ENCODE measurements at places on chromosomes 12 and 14. TPM values are rescaled to one million over a fixed set of nuclear protein-coding genes. Genes with fewer than 3 reads are reported as not detected.

- H3K4me3 ChIP-seq: peak within 1 kb of the TSS; percentile 90
- H3K4me1 ChIP-seq: no peaks in the 10 kb centered on the region
- H3K36me3 ChIP-seq: no peaks in the 10 kb centered on the region
- H3K27ac ChIP-seq: peak within 1 kb of the TSS; percentile 85
Measured at GRCh38 chr12:7128681-7129286, at the start of gene RBP5. RBP5 (minus strand) TSS chr12:7128889; CDS start chr12:7128775, 114 bp downstream.

DNA sequence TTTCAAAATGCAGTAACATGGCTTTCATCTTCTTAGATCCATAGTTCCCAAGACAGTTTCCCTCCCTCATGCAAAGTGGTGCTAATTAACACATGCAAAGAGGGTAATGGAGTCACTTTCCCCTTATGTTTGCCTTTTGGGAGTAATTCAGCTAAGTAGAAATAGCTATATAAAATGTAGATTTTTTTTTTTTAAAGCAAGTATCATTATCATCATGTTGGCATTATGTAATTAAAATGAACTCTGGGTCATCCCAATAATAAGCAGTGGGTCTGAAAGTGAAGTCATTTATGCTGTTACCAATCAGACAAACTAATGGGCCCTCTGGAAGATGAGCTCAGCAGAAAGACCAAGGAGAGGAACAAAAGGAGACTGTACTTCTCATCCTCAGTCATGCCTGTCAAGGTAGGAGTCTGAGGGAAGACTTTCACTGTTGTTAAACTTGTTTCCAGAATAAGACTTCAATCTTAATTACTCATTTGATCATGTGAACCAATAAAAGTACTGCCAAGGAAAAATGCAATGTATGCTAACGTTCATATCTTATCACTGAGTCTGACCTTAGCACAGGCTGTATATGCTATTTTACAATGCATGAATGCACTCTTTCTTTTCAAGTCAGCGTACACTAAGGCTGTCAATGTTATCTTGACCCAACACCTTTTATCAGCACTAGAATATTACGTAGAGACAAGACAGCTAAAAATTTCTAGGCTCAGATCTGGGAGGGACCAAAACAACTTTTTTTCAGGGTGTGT is 26.8 kb downstream of the AREL1 start:
- no peaks in the 10 kb centered on the region for H3K4me1 ChIP-seq
- DNase-seq: no peak
- no peak overlapping the region for H3K4me3 ChIP-seq
- no peaks in the 10 kb centered on the region for H3K36me3 ChIP-seq
- H3K27ac ChIP-seq: no peak overlapping the region
- no peaks in the 10 kb centered on the region for H3K27me3 ChIP-seq

The PLEKHD1 gene
- total RNA-seq: under 0.01 TPM

The SIX4 gene
- total RNA-seq: 2.6 TPM

The C14orf180 gene
- total RNA-seq: 32.3 TPM

GRCh38 chr12:76383988-76384387 is 35.8 kb upstream of the BBS10 start:
- H3K4me1 ChIP-seq: no peaks in the 10 kb centered on the region
- no peaks in the 10 kb centered on the region for H3K36me3 ChIP-seq
- H3K27me3 ChIP-seq: no peaks in the 10 kb centered on the region

GRCh38 chr12:25271486-25272098 is 20.9 kb upstream of the KRAS start:
- no peaks in the 10 kb centered on the region for H3K36me3 ChIP-seq
- DNase-seq: no peak
- no peak overlapping the region for H3K27ac ChIP-seq
- H3K4me3 ChIP-seq: no peak overlapping the region
- no peaks in the 10 kb centered on the region for H3K4me1 ChIP-seq

DNA sequence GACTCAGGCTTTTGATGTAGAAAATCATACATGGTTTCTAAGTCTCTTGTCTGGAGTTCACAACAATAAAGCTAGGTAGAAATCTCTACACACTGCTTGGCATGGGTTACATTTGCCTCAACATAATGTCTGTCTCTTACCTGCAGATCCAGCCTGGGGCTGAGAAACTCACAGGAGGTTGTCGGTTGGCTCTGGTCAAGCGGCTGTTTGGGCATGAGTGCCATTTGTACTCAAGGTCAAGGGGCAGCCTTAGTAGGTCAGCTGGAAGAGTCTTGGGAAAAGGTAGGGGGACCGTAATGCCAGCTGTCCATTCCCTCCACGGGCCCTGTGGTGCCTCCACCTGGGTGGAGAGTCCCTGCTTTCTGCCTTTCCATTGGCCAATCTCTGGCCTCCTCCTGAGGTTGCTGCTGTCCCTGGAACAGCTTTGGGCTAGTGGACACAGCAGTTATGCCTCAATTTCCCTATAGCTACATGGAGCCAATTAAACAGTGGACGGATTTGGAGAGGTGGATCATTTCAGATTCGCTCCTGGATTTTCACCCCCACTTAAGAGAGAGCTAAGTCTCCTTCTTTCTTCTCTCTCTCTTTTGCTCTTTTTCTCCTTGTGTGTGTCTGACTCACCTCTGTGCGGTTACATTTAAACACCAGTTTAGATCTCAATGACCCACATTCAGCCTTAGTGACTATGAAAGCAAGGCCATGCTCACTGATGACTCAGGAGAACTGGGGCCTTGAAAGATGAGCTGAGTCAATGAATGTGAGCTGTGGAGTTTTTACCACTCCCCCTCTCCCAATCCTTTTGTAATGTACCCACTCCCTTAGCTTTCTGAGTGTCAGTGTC is 132.8 kb upstream of the HIF1A start:
- DNase-seq: no peak
- peak overlapping the region; percentile 80 for H3K27ac ChIP-seq
- no peaks in the 10 kb centered on the region for H3K27me3 ChIP-seq
- no peaks in the 10 kb centered on the region for H3K36me3 ChIP-seq

DNA sequence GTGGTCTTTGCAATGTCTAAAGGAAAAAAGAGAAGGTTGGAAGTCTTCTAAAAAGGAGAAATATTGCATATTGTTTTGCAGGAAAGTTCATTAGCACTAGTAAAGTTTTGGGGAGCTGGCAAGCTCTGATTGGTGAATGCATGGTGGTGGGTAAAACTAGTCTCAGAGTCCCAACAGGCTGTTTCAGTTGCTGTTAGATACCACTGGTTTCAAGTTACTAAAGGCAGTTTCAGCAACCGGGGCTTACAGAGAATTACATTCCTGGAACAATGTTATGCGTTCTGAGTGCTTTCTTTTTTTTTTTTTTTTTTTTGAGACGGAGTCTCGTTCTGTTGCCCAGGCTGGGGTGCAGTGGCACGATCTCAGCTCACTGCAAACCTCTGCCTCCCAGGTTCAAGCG is 208.2 kb downstream of the EPS8 start:
- no peaks in the 10 kb centered on the region for H3K4me1 ChIP-seq
- H3K36me3 ChIP-seq: no peaks in the 10 kb centered on the region
- DNase-seq: no peak
- no peaks in the 10 kb centered on the region for H3K27me3 ChIP-seq
- H3K27ac ChIP-seq: no peak overlapping the region
- no peak overlapping the region for H3K4me3 ChIP-seq

The SCNN1A gene
- total RNA-seq: 93.7 TPM

DNA sequence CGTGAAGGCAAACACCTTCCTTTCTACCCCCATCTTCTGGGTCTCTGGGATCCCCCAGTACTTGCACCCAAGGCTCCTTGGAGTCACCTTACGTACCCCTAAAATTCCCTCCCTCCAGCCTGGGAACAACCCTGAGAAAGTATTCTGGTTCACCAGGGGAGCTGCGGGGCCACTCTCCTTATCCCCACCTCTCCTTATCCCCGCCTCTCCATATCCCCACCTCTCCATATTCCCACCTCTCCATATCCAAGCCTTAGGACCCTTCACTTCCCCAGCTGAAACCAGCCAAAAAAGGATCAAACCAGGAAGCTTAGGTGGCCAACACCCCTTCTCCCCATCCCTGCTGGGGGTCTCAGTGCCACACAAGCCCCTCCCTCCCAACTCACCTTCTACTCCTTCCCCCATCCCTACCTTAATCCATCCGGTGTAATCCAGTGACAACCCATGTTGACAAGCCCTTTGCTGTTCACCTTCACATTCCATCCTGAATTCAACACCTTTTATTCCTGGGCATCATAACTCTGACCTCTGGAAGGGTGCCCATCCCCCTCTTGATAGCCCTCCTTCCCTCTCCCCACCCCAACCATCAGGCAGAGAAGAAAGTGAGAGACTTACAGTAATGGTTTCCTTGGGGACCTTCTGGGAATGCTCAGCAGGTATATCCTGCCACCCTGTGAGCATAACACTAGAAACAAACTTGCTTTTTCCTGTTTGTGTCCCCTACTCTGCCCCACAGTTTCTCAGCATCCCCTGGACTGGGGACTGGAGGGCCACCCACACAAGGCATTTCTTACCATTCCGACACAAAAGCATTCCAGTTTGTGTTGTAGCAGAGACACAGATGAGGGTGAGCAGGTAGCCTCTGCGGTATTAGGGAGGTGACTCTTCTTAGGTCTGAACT is 1.6 kb upstream of the MSI1 start:
- no peak for DNase-seq
- H3K4me1 ChIP-seq: no peaks in the 10 kb centered on the region
- no peaks in the 10 kb centered on the region for H3K27me3 ChIP-seq
- H3K36me3 ChIP-seq: no peaks in the 10 kb centered on the region
- no peak overlapping the region for H3K4me3 ChIP-seq
